Cortex of kidney (tissue), 1 donor: ENCODE measurements at places on chromosomes 12 and 14.

GRCh38 chr14:73460691-73461127 lies 2.4 kb upstream of the NUMB start:
- DNase-seq = no peak

GRCh38 chr14:75196468-75196867 lies 20.1 kb upstream of the TMED10 start:
- DNase-seq = no peak

DNA sequence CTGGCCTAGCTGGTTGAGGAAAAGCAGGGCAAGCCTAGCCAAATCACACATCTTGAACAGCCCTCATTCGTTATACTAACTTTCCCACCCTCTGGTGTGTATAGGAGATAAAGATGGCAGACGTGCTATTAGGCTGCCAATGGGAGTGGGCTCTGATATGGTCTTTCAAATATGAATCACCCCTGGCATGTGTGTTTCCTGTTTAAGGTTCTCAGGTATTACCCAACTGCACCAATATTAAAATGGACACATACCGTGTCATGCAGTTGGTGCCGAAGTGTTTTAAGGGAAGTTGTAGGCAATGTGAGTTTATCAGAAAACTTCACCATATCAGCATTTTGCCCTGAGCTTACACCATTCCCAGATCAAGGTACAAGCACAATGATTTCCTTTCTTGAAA lies 33.4 kb downstream of the CHST11 start:
- no peak for DNase-seq

DNA sequence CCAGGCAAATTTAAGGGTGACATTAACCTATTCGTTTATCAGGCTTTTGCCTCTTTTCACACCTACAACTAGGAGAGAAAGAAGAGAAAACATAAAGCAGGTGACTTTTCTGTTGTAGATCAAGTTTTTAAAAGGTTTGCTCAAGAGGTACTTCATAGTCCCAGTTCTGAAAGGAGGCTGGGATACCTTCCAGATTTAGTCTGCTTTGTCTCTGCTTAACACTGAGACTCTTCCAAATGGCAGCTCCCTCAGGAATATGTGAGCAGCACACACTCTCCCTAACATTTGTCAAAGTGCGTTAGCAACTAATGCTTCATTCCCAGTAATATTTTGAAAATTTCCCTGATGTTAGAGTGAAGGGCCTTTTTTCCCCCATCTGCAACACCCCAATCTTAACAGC lies 133.7 kb upstream of the RASSF8 start:
- DNase-seq = no peak

- no peak for DNase-seq
Observed at GRCh38 chr12:124378926-124379325, 84.0 kb downstream of the RFLNA start.

GRCh38 chr14:40464531-40464930 lies 1032.3 kb upstream of the FBXO33 start:
- DNase-seq = no peak

- DNase-seq = no peak
Observed at GRCh38 chr12:66337381-66338010, 35.2 kb downstream of the HELB start.

DNA sequence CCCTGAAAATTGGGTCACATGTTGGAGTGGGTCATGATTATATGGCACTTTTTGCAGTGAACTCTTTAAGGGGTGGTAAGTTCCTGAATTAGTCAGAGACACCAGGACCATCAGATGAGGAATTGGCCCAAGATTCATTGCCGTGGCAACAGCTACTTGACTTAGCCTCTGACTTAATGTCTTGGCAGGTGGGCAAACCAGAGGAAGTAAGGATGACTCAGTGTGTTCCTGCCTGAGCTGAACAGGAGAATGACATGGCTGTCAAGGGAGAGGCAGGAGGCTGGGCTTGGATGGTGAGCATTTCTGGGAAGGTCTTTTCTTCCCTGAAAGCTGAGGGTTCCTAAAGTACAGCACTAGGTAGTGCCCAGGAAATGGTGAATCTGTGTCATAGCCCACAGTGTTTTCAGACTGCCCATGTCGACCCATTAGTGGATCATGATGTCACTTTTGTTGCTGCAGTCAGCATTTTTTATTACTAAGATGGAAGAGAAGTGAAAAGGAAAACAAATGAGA lies 170.1 kb upstream of the PWP1 start:
- no peak for DNase-seq

DNA sequence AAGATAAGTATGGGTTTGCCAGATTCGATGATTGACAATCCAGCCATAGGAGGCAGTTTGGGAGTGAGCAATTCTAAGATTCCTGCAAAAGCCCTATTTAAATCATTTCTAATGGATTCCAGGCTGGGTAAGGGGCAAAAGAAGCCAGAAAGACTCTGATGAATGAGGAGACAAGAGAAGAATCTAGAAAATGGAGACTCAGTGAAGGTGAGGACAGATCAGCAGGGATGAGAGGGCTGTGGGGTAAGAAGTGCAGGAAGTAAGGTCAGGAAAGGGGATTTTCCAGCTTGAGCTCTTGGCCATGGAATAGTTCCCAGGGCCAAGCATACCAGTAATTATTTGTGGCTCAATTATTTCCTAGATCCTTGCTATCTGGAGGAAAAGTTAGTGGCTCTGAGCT lies 87.3 kb downstream of the TMX1 start:
- DNase-seq = no peak

- DNase-seq = no peak
Observed at GRCh38 chr14:22996768-22997654, 12.9 kb downstream of the C14orf93 start.

- DNase-seq = no peak
Observed at GRCh38 chr12:42162965-42163364, 18.3 kb upstream of the GXYLT1 start.

GRCh38 chr12:59744564-59744963 lies 148.7 kb downstream of the SLC16A7 start:
- DNase-seq = no peak

- no peak for DNase-seq
Observed at GRCh38 chr14:67883717-67884116, 64.1 kb downstream of the RAD51B start.

DNA sequence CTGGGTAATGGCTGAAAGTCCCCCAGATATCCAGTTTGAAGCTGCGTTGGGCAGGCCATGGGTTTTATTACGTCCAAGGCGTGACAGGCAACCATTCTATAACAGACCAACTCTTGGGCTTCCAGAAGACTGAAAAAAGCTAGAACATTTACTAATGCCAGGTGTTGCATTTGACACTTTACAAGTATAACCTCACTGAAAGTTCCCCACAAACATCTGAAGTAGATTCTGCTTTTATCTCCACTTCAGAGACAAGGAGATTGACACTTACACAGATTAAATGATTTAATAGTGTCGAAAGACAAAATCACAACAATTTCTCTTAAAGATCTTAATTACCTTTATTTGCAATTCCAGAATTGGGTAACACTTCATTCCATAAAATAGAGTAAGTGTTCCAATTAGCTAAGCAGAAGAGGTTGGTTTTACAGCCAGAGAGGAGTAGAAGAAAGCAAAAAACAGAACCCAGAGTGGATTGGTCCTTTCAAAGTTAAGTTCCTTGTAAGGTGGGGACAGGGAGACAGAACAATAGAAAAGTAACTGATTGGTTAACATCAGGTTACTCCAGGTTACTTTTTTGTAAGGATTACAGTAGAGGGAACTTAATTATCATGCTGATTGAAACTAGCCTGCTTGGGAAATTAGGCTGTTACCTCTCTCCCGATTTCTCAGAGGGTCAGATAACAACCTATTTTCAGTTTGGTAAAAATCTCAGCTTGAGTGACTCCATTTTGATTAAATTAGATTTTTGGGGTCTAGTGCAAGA lies 11.3 kb downstream of the SOCS2 start:
- DNase-seq = no peak

- DNase-seq = no peak
Observed at GRCh38 chr12:55385891-55386290, 14.4 kb upstream of the OR6C65 start.

- no peak for DNase-seq
Observed at GRCh38 chr14:100845341-100845740, 19.4 kb downstream of the MEG3 start.

- no peak for DNase-seq
Observed at GRCh38 chr12:3014641-3015040, 55.4 kb downstream of the TEAD4 start.

DNA sequence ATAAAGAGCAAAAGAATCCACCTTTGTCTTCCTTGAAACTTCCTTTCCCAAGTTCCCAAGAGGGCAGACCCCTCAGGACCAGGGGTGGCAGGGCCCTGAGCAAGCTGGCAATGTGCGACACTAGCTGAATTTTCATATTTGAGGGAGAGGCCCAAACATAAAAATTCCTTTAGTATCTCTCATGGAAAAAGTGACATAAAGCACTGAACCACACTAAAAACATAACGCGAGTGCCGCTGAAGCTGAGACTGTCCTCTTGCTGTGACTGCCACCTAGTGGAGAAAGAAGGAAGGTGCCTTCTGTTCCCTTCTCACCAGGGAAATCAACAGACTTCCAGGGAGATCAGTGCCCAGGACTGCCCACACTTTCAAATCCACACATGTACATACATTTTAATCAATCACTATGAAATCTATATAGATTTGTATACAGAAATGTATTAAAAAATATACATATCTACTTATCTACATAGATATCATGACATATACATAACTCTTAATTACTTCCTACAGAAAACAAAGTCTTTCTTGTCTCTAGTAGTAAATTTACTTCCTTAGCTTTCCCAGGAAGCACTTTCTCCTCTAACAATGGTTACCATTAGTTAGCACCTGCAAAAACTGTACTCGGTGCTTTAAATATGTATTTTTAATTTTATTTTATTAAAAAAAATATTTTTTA lies 53.8 kb downstream of the SSH1 start:
- no peak for DNase-seq

- DNase-seq = no peak
Observed at GRCh38 chr12:42963988-42964387, 374.4 kb upstream of the PRICKLE1 start.

GRCh38 chr12:10189653-10190052 lies 10.8 kb downstream of the TMEM52B start:
- no peak for DNase-seq

GRCh38 chr12:84842406-84843013 lies 70.1 kb downstream of the SLC6A15 start:
- no peak for DNase-seq

GRCh38 chr12:16299403-16299802 lies 21.9 kb upstream of the SLC15A5 start:
- no peak for DNase-seq

DNA sequence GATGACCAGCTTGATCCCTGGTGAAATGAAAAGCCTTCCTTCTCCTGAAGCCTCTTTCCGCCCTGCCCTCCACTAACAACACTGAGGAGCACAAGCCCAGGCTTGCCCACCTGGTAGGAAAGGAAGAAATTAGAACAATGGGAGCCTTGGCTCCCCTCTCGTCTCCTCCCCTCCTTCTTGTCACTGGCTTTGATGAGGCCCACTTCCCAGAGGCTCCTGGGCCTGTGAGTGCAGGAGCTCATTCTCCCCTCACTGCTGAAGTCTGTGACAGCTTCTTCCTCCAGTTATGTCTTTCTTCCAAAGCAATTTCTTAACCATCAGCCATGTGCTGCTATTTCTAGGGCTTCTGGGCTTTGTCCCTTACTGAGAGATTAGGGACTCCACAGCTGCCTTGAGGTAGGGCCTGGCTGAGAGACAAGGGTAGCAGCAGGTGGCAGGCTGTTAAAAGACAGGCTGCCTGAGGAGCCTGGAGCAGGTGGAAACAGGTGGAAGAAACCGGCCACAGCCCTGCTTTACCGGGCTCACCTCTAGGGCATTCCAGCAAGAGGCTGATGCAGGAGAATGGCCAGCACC lies 53.6 kb upstream of the SRSF5 start:
- no peak for DNase-seq

GRCh38 chr12:14619741-14620501 lies 52.2 kb upstream of the PLBD1 start:
- DNase-seq = no peak

DNA sequence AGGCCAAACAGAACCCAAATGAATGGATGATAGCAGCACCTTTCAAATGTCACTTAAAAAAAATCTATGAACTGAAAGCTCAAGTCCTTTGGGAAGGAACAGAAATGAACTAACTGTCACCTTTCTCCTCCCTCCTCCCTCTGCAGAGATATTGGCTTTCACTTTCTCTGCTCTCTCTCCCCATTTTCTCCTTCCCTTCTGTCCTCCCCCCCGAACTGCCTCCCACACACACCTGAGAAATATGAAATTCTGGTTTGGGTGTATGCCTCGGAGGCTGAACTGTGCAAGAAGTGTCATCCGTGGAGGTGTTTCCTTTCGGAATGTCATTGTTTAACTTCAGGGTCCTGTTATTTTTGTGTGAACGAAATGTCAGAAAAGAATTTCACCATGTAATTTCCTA lies 87.8 kb downstream of the NEDD1 start:
- DNase-seq = no peak

DNA sequence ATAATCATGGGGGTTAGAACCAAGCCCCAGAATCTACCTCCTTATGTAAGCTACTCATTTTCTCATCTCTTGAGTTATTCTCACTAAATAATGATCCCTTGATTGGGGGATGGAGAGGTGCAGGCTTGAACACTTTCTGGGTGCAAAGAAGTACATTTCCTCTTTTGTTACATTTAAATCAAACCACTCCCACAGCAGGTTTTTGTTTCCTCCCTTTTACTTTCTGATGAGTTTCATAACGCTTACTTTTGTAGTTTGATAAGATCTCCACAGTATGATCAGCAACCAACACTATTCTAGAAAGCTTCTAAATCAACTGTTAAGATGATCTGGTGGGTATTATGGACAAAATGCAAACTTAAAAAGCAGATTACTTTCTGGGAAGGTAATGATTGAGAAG lies 20.5 kb downstream of the VCPKMT start:
- no peak for DNase-seq

GRCh38 chr12:43097471-43097870 lies 454.5 kb downstream of the ADAMTS20 start:
- no peak for DNase-seq

DNA sequence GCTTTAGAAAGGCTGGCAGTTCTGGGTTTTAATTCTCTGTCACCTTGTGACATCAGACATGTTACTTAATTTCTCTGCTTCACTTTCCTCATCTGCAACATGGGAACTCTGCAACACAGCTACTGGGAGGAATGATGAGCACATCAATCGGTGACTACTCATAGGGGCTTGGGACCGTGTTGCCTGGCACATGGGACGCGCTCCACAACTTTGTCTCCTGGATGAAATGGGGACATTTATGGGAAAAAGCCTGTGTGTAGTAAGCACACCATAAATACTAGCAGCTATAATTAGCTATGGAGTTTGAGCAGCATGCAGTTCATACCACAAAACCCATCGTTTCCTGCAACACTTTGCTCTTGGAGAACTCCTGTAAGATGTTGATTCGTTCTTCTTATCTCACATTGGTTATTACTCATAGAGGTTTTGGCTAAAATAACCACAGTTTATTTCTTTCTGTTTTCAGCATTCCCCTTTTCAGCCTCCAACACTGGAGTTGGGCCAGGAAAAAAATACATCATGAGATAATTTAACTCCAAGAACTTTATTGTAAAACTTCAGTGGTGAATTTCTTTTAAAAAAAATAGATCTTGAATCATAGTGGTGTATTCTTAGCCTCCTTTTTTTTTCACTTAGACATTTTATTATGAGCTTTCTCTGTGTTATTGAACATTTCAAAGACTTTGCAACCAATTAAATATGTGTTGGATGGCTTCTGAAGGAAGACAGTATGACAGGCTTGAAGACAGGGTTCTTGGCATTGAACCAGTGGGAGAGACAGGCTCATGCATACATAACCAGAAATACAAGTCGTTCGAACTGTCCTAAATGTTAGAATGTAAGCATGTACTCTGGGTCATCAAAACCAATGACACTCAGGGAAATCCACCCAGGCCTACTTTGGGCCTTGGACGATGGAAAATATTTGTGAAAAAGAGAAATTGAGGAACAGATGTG lies 72.7 kb downstream of the RIN3 start:
- no peak for DNase-seq
